ENCODE measurements at places on chromosomes 6 and 20.

GRCh38 chr6:94511502-94512088 is 1065.7 kb upstream of the MANEA start:
- no peak for DNase-seq

GRCh38 chr6:31247813-31248212 is 24.1 kb downstream of the HLA-C start:
- DNase-seq, result no peak

DNA sequence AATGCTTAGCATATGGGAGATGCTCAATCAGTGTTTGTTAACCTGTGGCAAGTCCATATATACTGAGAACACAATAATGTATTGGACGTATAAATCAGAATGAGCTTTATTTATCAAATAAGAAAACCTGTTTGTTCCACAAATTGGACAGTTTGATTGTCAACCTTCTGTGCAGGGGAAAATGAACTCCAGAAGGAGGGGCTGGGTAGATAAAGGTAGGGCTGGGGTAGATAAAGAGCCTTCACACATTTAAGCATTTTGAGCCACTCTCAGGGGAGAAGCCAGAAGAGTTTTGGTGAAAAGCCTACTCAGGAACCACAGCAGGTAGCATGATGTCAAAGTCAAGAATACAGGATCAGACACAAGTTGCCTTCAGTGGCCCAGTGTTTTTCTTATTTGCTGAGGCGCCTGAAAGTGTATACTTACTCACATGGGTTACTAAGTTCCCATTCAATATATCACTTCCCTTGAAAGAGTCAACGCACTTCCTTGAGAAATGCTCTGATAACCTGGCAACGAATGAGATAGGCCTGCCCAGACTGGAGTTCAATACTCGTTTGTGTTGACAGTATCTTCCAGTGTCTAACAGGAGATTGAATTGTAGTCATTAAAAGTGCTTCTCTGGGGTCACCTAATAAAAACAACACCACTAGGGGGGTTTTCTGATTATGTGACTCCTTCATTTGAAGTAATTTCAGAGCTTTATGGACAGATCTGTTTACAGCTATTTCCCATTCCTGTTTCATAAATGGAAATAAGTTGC is 263.9 kb upstream of the CITED2 start:
- no peak for DNase-seq

GRCh38 chr6:156114541-156114940 is 658.9 kb upstream of the NOX3 start:
- DNase-seq, result no peak

DNA sequence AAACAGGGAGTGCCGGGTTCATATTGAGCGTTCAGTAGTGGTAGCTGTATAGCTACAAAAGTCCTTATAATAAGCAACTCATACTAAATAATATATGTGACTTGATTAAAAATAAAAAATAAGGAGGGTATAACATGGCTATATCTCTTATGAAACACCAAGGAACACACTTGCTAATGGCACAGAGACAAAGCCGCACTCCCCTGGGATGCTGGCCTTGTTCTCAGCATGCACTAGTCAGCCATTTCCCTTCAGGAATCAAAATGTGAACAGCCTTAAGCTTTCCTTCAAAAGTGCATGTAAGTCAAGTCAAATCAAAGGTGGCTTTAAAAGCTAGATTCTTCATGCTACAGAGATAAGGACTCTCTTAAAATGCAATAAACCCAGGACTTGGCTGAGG is 9.4 kb downstream of the HMGCLL1 start:
- DNase-seq, result no peak

DNA sequence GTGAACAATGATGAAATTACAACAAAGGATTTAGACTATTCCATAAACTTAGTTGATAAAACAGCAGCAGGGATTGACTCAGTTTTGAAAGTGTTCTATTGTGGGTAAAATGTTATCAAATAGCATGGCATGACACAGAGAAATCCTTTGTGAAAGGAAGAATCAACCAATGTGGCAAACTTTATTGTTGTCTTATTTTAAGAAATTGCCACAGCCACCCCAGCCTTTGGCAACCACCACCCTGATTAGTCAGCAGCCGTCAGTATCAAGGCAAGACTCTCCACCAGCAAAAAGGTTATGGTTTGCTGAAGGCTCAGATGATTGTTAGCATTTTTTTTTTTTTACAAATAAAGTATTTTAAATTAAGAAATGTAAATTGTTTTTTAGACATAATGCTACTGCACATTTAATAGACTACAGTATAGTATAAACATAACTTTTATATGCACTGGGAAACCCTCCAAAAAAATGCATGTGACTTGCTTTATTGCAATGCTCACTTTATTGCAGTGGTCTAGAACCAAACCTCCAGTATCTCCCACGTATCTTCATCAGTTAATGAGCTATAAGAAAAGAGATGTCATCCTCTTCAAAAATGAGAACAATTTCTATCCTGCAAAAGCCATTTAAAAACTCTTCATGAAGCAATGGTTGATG is 162.7 kb downstream of the SOBP start:
- no peak for DNase-seq

DNA sequence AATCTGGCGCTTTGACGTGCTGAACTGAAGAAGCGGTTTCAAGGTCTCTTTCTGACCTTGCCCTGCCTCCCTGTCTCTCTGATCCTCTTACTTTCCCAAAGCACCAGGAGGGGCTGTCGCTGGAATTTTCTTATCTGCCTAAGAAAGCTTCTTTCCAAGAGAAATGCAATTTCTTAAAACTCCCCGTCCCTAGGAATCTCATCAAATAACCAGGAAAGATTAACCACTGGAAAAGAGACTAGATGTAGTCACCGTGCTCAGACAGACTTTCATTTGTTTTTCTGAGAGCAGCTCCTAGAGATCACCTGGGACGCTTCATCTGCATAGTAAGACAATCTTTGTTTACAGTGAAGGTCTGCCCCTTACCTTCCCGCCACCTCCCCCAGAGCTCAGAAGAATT is 38.6 kb downstream of the PDYN start:
- no peak for DNase-seq

DNA sequence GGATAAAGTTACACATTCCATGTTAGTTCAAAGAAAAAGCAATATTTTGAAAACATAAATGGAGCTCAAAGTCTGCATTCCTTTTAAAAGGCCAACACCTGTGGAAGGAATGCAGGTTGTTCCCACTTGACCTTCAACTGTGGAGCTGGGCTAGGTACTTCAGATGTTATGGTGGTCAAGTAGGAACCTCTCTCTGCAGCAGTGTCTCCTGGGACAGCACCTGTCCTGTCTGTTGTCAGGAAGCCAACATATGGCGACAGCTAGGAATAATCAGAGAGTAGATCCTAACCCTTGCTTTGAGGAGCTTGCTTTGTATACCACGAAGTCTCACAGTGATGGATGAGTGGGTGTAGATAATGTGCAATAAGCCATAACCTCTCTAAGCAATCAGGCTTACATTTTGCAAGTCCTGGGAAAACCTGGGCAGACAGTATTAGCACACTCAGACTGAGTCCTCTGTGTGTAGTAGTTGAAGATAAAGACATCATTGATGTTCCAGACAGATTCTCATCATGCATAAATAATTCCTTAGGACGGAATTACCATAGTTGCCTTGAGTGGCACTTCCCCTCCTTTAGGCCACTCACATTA is 347.5 kb downstream of the PRL start:
- DNase-seq, result no peak

DNA sequence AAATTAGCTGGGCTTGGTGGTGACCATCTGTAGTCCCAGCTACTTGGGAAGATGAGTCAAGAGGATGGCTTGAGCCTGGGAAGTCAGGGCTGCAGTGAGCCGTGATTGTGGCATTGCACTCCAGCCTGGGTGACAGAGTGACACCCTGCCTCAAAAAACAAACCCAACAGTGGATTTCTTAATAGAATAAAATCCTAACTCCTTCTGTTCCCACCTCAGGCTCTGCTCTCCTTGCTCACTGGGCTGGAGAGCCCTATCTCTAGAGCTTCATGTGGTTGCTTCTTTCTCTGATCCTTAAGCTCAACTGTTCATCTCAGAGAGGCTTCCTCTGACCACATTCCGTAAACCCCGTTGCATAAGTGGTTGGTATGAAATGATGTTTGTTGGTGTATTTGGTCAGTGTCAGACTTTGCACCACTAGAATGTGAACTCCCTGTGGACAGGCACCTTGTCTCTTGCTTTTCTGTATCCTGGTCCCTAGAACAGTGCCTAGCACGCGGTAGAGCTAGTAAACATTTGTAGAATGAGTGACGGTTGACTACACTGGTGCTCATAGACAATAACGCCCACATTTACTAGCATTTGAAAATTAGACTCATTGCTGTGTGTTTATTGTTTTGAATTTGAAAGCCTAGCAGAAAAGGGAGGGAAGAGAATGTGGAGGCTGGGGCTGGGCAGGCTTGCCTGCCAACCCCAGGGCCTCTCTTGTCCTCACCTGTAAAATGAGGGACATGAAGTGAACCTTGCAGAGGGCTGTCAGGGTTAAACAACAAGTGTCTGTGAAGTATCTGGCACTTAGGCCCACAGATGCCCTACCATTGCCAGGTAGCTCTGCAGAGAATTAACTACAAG is 4.2 kb downstream of the MAPRE1 start:
- DNase-seq, result no peak

GRCh38 chr6:31350196-31351032 is 6.6 kb downstream of the HLA-B start:
- no peak for DNase-seq

DNA sequence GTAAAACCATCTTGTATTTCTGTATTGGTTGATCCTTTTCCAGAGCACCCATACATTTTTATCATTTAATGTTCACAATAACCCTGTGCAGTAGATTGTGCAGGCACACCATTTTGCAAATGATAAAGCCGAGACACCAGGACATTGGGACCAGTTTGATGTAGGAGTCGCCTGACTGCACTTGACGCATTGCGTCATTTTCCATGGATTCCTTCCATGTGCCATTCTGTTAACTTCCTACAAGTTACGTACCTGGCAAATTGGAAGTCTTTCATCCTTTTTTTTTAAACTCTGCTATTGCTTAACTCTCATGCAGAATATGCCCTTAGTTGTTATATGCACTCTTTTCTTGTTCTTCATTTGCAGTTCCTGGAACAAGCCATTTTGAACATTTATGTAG is 43.0 kb downstream of the PRPH2 start:
- no peak for DNase-seq

GRCh38 chr6:14113976-14114375 is 3.6 kb upstream of the CD83 start:
- DNase-seq, result no peak

- no peak for DNase-seq
Observed at GRCh38 chr6:125346201-125346925, 44.6 kb upstream of the HDDC2 start.

DNA sequence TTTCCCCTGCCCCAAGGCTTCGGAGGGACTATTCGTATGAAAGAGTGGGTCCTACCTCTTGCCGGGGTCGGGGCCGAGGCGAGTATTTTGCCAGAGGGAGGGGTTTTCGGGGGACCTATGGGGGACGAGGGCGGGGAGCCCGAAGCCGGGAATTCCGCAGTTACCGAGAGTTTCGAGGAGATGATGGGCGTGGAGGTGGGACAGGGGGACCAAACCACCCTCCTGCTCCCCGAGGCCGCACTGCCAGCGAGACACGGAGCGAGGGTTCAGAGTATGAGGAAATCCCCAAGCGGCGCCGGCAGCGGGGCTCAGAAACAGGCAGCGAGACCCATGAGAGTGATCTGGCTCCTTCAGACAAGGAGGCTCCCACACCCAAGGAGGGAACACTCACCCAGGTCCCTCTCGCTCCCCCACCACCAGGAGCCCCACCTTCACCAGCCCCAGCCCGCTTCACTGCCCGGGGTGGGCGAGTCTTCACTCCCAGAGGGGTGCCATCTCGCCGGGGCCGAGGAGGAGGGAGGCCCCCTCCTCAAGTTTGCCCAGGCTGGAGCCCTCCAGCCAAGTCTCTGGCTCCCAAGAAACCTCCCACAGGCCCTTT is 11.3 kb downstream of the PRRC2A start:
- DNase-seq, result no peak

DNA sequence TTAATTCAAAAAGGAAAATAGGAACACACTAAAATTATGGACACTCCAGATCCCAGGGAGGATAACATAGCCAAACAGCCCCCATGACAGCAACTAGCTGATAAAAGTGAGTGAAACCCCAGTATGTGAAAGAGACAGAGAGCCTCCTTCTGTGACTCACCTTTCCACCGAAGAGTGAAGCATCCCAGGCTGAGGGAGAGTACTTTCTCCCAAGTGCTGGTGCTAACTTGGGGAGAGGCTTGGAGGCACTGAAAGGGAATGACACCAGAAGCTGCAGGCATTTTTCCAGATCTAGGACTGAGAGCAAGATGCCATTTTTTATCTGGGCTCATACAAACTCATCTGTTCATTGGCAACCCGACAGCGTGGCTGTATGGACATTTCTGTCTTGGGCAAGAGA is 339.8 kb downstream of the HTR1B start:
- DNase-seq, result no peak

- no peak for DNase-seq
Observed at GRCh38 chr20:6439737-6440442, 317.1 kb upstream of the FERMT1 start.

DNA sequence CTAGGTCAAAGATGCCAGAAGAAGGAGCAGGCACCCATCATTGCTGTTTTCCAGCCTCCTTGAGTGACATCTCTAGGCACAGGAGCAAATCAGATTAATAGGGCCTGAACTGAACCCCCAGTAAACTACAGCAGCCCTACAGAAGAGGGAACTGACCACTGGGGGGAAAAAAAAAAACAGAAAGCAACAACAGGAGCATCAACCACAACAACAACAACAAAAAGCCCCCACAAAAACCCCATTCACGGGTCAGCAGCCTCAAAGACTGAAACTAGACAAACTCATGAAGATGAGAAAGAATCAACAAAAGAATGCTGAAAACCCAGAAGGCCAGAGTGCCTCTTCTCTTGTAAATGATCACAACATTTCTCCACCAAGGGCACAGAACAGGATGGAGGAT is 537.4 kb upstream of the BTBD3 start:
- no peak for DNase-seq

All from HS-27A (cell line).